Fibroblast of skin of right quadriceps (primary cell): ENCODE measurements at places on chromosomes 2 and 18.

GRCh38 chr2:59276033-59276432 lies 1034.9 kb upstream of the FANCL start:
- no peak for DNase-seq

GRCh38 chr18:27723168-27723567 lies 453.8 kb downstream of the CDH2 start:
- DNase-seq: peak; percentile 45

DNA sequence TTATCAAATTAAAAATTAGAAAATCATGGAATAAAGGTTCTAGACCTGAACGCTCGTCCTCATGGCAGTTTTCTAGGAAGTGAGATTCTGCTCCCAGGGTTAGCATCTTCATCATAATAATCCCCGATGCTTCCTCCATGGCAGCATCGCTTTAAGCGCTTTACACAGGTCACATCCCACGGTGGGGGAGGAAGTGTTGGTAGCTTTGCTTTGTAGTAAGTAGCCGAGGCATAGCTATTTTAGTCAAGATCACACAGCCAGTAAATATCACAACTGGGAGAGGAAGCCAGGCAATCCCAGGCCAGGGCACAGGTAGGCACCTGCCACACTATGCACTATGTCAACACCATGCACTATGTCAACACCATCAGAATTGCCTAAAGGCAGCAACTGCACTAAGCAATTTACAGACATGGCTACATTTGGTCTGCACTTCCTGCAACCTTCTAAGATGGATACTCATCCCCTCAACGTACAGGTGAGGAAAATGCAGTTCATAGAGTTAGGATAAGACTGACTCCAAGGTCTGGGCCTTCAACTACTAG lies 205.5 kb downstream of the FBXO15 start:
- DNase-seq: no peak

DNA sequence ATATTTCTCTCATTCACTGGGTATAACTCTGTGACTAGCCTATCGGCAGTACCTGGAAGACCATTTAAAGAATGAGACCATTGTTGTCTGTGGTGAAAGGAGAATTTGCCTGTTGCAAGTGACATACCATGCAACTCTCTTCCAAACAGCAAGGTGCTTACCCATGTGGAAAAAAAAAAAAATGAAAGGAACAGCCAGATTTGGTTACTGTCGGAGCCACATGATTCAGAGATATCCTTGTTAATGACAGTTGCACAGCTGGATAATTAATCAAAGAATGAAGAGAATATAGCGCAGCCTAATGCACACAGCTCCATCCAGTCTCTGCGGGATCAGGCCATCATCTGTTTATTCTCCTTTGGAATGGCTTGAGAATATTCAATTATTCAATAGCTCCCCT lies 141.8 kb downstream of the HRH4 start:
- DNase-seq: no peak

GRCh38 chr2:23637011-23637778 lies 252.2 kb downstream of the KLHL29 start:
- DNase-seq: peak; percentile 83

- peak; percentile 39 for DNase-seq
These were observed 56.4 kb downstream of the NPAS2 start for GRCh38 chr2:100876231-100876860.

GRCh38 chr2:218465987-218466633 lies 47.2 kb downstream of the VIL1 start:
- peak; percentile 31 for DNase-seq

- DNase-seq: peak; percentile 64
These were observed 20.6 kb downstream of the SMAD7 start for GRCh38 chr18:48929941-48930713.

DNA sequence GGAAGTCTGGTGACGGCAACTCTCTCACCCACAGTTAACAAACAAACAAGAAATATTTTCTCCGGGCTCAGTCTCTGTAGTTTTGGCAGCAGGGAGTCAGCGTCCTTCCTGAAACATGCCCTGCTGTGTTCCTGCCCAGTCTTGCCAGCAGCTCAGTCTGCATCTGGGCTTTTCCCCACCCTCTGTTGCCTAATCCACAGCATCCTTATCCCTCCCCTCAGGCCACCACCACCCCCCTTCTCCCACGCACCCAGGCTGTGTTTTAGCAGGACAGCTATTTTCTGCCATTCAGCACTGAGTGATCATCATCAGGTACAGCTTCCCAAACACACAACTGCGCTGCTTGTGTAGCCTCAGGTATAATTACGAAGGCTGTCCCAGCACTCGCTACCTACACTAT lies 168.2 kb downstream of the DPP10 start:
- no peak for DNase-seq

DNA sequence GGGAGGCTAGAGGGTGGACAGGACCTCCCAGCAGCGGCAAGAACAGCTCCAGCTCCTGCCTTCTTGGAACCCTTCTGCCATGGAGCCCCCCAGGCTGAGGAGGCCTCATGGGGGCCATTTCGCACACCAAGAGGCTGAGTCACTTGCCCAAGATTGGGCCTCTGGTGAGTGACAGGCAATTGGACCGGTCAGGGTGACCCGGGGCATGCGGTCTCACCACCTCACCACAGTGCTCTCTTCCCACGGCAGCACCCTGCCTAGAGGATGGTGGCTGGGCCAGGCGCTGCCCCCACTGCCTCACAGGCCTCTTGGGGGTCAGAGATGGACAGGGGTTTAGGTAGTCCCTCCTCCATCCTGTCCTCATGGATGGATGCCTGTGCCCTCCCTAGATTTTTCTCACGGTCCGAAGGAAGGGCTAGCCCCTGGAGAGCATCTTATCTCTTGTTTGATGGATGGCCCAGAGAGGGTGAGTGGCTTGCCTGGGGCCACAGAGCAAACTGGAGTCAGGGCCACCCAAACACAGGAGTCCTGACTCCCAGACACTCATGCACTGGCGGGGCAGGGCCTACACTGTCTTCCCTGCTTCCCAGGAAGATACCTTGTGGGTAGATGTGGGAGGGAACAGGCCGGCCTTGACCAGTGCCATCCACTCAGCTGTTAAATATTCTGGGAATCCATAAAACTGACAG lies 119.2 kb downstream of the INHBB start:
- DNase-seq: no peak

DNA sequence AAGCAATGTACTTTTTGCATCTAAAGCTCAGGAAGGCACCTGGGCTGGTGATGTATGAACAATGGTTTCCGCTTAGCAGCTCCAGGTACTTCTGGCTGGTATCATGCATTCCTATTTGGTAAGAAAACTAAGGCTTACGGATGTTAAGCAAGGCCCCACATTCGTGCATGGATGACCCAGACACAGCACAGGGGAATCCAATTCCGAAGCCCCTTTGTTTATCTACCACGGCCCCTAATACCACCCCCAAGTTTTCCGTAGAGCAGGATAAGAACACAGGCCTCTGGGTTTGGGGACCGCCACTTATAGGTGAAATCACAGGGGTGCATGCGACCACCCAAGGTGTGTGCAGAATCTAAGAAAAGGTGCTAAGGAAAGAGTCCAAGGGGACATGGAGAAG lies 192.1 kb upstream of the ID2 start:
- no peak for DNase-seq

DNA sequence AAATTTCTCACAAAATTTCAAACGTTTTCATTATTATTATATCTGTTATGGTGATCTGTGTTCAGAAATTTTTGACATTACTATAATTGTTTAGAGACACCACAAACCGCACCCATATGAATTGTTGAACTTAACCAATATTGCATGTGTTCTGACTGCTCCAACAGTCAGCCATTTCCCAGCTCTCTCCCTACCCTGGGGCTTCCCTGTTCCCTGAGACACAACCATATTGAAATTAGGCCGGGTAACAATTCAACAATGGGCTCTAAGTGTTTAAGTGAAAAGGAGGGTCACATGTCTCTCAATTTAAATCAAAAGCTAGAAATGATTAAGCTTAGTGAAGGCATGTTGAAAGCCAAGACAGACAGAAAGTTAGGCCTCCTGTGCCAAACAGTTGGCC lies 424.0 kb downstream of the DSC3 start:
- DNase-seq: no peak

DNA sequence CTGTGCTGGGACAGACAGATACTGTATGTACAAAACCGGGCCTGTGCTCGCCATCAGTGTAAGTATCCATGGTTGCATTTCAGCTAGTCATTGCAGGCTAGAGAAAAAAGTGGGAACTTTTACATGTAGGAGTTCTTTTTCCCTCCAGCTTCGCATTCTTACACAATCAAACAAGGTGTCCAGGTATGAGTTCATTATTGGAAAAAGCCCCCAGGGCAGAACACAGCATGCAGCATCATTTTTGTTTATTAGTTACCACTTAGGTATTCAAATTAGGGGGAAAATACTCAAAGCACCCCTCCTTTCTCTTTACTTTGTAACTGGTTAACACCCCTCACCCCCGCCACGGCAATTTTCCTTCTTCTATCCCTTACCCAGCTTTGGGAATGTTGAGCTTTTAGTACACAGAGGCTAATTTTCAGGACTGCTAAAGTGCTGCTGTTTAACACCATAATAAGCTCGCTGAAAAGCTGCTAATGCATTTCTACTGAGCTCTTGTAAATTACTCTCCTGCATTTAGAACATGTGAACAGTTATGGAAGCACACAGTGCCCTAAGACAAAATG lies 13.6 kb downstream of the UPP2 start:
- DNase-seq: no peak

- no peak for DNase-seq
These were observed 180.9 kb downstream of the ZBTB7C start for GRCh38 chr18:48228301-48228715.

- DNase-seq: no peak
These were observed 27.5 kb upstream of the REEP1 start for GRCh38 chr2:86364894-86365293.

DNA sequence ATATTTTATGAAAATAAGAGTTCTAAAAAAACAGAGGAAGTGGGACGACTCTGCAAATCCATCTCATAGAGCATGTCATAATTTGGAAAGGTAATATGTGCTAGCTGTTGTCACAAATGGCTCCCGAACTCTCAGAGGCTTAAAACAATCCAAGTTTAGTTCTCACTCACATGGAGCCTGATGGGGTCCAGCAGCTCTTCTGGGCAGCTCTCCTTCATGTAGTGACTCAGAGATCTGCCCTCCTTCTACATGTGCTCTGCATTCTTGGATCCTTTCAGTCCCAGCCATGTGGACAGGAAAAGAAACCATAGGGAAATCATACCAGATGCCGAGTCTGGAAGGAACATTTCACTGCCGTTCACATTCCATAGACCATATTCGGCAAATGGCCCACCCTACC lies 180.1 kb upstream of the APCDD1 start:
- DNase-seq: peak; percentile 86

GRCh38 chr2:7738596-7738995 lies 821.4 kb downstream of the RNF144A start:
- DNase-seq: peak; percentile 32

DNA sequence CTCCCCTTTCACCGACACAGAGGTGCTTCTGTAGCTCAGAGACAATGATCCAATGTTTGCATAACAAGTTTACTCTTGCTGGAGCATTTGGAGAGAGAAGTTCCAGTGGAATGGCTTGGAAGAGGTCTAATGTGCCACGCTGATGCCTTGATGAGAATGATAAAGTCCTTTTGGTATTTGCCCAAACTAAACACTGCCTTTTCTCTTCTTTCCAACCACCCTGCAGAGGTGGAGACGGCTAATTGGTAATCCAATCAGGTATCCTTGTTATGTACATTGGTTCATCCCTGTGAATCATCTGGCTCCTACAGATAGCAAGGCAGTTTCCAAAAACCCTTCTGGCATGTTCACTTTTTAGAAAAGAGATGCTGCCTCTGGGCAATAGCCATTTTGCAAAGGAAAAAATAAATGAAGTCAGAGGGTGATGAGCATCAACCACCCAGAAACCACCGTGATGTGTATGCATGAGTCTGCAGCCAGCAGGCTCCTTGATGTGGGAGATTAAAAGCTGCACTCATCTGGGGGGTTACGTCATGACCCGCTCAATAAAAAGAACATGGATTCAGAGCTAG lies 40.6 kb downstream of the KIAA2012 start:
- peak; percentile 89 for DNase-seq

DNA sequence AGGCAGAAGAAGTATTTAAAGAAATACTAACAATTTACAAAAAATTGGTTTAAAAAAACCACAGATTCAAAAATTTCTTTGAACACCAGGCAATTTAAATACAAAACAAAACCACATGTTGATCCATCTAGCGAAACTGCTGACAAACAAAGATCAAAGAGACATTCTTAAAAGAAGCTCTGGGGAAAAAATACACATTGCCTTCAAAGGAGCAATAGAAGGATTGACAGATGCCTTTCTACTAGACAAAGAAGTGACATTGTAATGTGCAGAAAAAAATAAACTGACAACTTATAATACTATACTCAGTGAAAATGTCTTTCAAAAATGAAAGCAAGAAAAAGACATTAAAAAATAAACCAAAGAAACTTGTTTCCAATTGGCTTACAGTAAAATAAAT lies 12.6 kb upstream of the EIF2AK3 start:
- no peak for DNase-seq

DNA sequence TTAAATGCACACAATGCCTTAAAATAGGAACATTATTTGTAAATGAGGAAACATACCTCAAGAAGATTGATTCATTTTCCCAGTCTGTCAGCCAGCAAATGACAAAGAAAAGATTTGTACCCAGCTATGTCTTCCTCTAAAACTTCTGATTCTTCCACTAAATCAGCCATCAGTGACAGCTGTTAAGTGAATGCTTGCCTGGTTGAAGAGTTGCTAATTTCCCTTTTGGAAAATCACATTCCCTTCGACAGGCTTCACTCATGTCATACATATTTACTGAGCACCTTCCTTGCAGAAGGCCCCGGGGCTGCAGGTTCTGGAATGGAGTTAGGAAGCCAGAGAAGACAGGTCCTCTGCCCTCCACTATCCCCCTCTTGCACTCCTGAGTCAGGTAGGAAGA lies 112.0 kb upstream of the SLC66A3 start:
- DNase-seq: no peak

- no peak for DNase-seq
These were observed 2.1 kb downstream of the CERS6 start for GRCh38 chr2:168458139-168458538.

DNA sequence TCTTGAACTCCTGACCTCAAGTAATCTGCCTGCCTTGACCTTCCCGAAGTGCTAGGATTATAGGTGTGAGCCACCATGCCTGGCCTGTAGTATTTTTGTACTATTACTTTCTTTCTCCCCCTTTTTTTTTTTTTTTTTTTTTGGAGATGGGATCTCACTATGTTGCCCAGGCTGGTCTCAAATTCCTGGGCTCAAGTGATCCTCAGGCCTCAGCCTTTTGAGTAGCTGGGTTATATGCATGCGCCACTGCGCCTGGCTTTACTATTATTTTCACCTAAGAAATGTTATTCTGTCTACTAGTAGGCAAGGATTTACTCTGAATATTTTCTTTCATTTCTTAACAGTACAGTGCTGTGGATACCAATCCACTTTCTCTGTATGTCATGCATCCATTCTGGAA lies 17.4 kb upstream of the ADGRF3 start:
- DNase-seq: no peak

DNA sequence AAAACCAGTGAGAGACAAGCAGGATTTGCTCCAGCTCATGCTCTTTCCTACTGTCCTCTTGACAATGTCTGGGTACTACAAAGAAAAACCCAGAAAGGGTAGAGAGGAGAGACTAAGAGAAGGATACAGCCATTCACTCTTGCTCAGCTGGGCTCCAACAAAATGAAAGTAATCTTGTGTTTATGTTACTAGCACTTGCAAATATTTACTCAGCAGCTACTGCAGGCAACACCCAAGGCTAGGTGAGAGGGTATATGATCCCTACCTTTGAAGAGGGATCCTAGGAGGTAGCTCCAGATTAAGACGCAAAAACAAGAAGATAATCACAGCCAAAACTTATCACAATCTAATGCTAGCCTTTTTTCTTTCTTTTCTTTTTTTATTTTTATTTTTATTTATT lies 329.6 kb upstream of the ACVR2A start:
- DNase-seq: no peak

GRCh38 chr2:62099523-62100175 lies 96.3 kb upstream of the B3GNT2 start:
- no peak for DNase-seq
